Thoracic aorta (tissue), 2 donors: ENCODE measurements at places on chromosomes 6 and 20.

DNA sequence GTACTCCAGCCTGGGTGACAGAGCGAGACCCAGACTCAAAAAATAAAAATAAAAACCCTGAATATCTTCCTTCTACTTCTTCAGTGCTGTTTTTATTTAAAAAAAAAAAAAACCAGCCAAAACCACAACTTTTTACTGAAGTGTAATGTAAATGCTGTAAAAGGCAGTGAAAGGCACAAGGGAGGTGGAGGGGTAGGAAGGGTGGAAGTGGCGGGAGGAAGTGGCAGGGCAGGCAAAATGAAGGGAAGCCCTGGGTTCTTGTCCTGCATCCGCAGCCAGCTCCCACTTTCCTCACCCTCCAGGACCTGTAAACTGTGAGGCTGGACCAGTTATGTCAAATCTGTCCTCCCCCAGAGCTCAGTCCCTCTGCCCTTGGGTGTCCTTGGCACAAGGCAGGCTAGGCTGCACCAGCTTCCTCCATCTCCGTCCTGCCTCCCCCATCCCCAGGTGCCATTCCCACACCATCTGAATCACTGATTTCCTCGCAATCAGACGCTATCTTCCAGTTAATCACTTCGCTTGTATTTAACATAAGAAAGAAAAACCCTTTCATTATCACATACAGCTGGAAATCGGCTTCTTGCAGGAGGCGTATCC, 13.7 kb upstream of the PANK2 start:
- DNase-seq = no peak
- no peak overlapping the region for H3K27ac ChIP-seq
- H3K4me1 ChIP-seq = no peaks in the 10 kb centered on the region

GRCh38 chr6:161917645-161918044, 643.8 kb upstream of the AGPAT4 start:
- DNase-seq = no peak
- H3K36me3 ChIP-seq = no peaks in the 10 kb centered on the region
- no peak overlapping the region for H3K4me3 ChIP-seq

- H3K4me1 ChIP-seq = peaks cover 14% of the 10 kb centered on the region
- H3K4me3 ChIP-seq = no peak overlapping the region
- no peaks in the 10 kb centered on the region for H3K36me3 ChIP-seq
- DNase-seq = no peak
- no peaks in the 10 kb centered on the region for H3K27me3 ChIP-seq
- no peak overlapping the region for H3K27ac ChIP-seq
Observed at GRCh38 chr6:24930431-24930871, 5.3 kb downstream of the RIPOR2 start.

- peaks cover 92% of the 10 kb centered on the region for H3K4me1 ChIP-seq
- no peak for DNase-seq
- no peak overlapping the region for H3K4me3 ChIP-seq
Observed at GRCh38 chr20:49585585-49586245, 17.8 kb upstream of the PTGIS start.

- H3K4me3 ChIP-seq = peak overlapping the region; percentile 77
- H3K4me1 ChIP-seq = peaks cover 14% of the 10 kb centered on the region
- H3K27ac ChIP-seq = peak overlapping the region; percentile 76
Observed at GRCh38 chr6:82365016-82365795, 1.6 kb downstream of the TPBG start.

GRCh38 chr20:32645134-32645533, 28.6 kb downstream of the C20orf203 start:
- H3K27me3 ChIP-seq = no peaks in the 10 kb centered on the region
- no peak overlapping the region for H3K4me3 ChIP-seq
- DNase-seq = no peak

DNA sequence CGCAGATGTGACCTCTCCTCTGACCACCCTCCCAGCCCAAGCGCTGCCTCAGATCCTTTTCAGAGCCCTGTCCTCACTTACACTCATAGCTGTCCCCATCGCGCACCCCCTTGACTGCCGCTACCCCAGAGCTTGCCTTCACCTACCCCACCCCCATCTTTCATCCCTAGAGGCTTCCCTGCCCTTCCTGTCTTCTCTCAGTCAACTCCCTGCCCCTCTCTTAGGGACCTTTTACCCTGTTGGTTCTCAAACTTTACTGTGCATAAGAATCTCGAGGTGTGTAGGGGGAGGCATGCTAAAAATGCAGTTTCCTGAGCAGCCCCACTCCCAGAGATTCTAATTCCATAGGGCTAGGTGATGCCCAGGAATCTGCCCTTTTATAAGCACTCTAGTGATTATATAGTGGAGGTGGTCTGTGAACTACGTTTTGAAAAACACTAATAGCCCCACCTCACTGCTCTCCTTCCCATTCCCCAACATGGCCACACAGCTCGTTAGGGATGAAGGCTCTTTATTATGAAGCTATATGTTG, 725 bp downstream of the TM9SF4 start:
- H3K27ac ChIP-seq = peak overlapping the region; percentile 100
- no peaks in the 10 kb centered on the region for H3K36me3 ChIP-seq
- no peaks in the 10 kb centered on the region for H3K27me3 ChIP-seq
- H3K4me3 ChIP-seq = peak overlapping the region; percentile 99
- DNase-seq = no peak

DNA sequence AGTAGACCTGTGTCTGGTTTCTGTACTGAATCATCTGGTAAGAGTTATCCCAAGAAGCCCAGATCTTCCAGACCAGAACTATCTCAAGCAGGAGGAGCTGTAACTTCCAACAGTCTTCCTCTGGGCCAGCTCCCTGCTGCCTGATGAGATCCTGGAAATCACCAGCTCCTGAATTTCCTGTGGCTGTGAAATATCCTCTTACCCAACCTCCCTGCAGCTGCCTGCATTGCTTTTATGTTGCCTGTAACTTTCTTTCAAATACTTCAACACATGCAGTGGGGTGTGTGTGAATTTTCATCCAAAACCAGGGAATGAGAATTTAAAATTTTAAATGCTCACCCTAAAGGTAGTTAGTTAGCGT, 160.5 kb upstream of the LAMP5 start:
- no peaks in the 10 kb centered on the region for H3K4me1 ChIP-seq
- no peak overlapping the region for H3K4me3 ChIP-seq

DNA sequence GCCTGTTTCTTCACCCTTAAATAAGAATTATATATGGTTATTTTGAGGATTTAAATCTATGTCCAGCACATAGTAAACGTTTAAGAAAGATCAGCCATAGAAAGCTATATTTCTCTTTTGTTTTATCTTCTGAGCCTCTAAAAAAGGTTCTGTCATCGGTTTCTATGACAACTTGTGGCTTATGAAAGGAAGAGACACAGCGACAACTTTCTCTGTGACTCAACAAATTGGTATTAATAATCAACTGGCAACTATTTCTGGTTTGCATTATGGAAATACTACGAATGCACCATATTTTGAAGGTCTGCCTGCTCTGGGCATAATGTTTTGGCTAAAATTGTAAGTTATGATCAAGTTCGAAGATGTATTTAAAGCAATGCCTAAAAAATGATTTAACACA, 751.0 kb downstream of the CD109 start:
- H3K27ac ChIP-seq = no peak overlapping the region
- H3K4me1 ChIP-seq = no peaks in the 10 kb centered on the region
- DNase-seq = no peak

- H3K4me3 ChIP-seq = no peak overlapping the region
- no peak overlapping the region for H3K27ac ChIP-seq
- no peaks in the 10 kb centered on the region for H3K36me3 ChIP-seq
- no peak for DNase-seq
Observed at GRCh38 chr6:124823240-124824111, 138.8 kb upstream of the RNF217 start.

DNA sequence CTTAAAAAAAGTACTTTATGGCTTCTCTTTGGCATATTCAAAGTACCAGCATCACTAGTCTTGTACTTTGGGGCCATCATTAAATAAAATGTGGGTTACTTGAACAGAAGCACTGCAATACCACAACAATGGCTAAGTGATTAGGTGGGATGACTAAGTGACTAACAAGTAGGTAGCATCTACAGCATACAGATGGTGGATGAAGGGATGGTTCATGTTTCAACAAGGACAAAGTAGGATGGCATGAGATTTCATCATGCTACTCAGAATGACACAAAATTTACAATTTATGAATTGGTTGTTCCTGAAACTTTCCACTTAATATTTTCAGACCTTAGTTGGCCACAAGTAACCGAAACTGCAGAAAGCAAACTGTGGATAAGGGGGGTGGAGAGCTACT, 7.7 kb downstream of the MPC1 start:
- no peaks in the 10 kb centered on the region for H3K27me3 ChIP-seq
- no peak overlapping the region for H3K4me3 ChIP-seq
- peaks cover 5% of the 10 kb centered on the region for H3K4me1 ChIP-seq
- H3K27ac ChIP-seq = no peak overlapping the region
- no peaks in the 10 kb centered on the region for H3K36me3 ChIP-seq

DNA sequence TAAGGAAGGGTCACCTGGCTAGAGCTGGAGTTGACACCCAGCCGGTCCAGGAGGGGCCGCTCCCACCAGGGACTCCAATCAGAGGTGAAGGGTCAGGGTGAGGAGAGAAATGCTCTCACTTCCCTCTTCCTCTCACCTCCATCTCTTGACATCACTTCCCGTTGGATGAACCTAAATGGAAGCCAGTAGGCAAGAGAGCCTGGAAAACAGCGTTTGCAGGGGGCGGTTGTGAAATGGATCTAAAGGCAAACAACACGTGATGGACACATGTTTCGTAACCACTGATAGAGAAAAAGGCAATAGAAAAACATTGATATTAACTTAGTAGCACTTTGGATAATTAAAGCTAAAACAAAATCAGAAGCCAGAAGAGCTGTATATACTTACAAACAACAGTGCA, 105.6 kb upstream of the FOXA2 start:
- no peak for DNase-seq
- H3K4me1 ChIP-seq = peaks cover 11% of the 10 kb centered on the region
- H3K36me3 ChIP-seq = no peaks in the 10 kb centered on the region
- no peak overlapping the region for H3K27ac ChIP-seq

DNA sequence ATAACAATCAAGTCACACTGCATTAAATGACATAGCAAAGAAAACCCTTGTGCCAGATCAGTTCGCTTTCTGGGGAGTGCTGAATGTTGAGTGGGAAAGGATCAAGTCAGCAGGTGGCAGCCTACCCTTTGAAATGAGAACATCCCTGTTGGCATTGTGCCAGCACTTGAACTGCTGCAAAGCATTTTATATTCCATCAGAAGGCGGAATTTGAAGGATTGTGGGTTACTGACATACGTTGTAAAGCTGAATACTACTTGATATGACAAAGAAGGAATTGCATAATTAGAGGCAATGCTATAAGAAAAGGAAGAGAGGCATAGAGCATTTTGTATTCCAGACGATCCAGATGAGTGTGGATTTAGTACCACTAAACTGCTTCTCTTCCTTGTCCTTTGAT, 26.5 kb downstream of the BCKDHB start:
- H3K36me3 ChIP-seq = no peaks in the 10 kb centered on the region
- no peaks in the 10 kb centered on the region for H3K27me3 ChIP-seq
- DNase-seq = peak; percentile 21
- H3K27ac ChIP-seq = no peak overlapping the region
- no peaks in the 10 kb centered on the region for H3K4me1 ChIP-seq
- H3K4me3 ChIP-seq = no peak overlapping the region

GRCh38 chr6:157964100-157964499, 17.6 kb upstream of the SYNJ2 start:
- no peak overlapping the region for H3K4me3 ChIP-seq
- H3K27ac ChIP-seq = no peak overlapping the region
- no peaks in the 10 kb centered on the region for H3K27me3 ChIP-seq
- no peaks in the 10 kb centered on the region for H3K4me1 ChIP-seq
- no peaks in the 10 kb centered on the region for H3K36me3 ChIP-seq

GRCh38 chr6:2853769-2854395, 12.2 kb upstream of the SERPINB1 start:
- no peaks in the 10 kb centered on the region for H3K36me3 ChIP-seq
- peak overlapping the region; percentile 74 for H3K4me3 ChIP-seq
- H3K4me1 ChIP-seq = peaks cover 32% of the 10 kb centered on the region

GRCh38 chr6:133817460-133818047, 71.4 kb upstream of the TCF21 start:
- no peaks in the 10 kb centered on the region for H3K27me3 ChIP-seq
- peaks cover 7% of the 10 kb centered on the region for H3K4me1 ChIP-seq
- no peaks in the 10 kb centered on the region for H3K36me3 ChIP-seq
- no peak for DNase-seq
- no peak overlapping the region for H3K4me3 ChIP-seq

DNA sequence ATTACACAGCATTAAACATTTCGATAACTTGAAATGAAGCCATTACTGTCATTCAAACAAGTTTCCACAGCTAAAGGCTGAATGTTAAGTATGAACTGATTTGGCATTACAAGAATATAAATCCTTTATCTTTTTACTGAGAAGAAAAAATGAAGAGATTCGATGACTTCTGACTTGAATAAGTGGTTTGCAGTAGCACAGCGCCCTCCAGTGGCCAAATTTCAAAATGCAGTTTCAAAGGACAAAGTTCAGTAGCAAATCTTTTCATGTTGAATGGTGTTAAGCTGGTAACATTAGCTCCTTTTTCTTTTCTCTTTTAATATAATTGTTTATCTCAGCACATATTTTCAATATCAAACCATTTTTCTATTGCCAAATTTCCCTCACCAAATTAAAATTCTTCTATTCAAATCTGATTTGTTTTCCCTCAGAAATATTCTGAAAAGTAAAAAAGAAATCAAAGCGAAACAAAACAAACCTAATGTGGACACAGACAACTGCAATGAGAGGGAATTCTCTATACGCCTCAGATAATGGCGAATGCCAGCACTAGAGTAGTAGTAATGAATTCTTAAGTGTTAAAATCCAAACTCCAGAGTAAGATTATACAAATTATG, 145.7 kb downstream of the BTBD9 start:
- H3K27ac ChIP-seq = no peak overlapping the region
- no peaks in the 10 kb centered on the region for H3K36me3 ChIP-seq
- H3K27me3 ChIP-seq = no peaks in the 10 kb centered on the region
- DNase-seq = peak; percentile 39
- H3K4me3 ChIP-seq = no peak overlapping the region

- peaks cover 14% of the 10 kb centered on the region for H3K4me1 ChIP-seq
- H3K27me3 ChIP-seq = no peaks in the 10 kb centered on the region
- no peak overlapping the region for H3K4me3 ChIP-seq
Observed at GRCh38 chr6:112209131-112209530, 45.2 kb downstream of the LAMA4 start.

DNA sequence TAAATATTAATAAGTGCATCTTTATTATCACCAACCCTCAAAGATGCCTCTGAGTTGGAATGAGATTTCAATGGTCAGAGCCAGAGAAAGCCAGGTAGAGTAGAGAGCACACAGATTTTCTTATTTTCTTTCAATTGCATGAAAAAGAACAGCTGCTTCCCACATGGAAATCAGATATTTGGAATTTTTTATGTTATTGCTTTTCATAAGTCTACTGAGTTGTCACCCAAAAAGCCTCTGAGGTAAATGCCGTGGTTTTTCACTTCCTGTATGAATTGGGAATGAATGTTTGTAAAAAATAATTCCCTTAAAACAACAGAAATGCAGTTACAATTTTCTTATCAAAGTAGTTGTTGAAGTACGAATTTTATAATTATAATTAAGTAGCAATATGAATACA, 563.1 kb downstream of the RFPL4B start:
- no peaks in the 10 kb centered on the region for H3K27me3 ChIP-seq
- no peak overlapping the region for H3K4me3 ChIP-seq
- H3K4me1 ChIP-seq = peaks cover 30% of the 10 kb centered on the region
- H3K27ac ChIP-seq = no peak overlapping the region
- H3K36me3 ChIP-seq = no peaks in the 10 kb centered on the region

- no peak for DNase-seq
- H3K4me1 ChIP-seq = no peaks in the 10 kb centered on the region
- H3K4me3 ChIP-seq = no peak overlapping the region
- no peaks in the 10 kb centered on the region for H3K36me3 ChIP-seq
Observed at GRCh38 chr20:61419501-61419900, 167.4 kb downstream of the CDH4 start.
